ENCODE measurements at places on chromosomes 1 and 21. TPM values are rescaled to one million over a fixed set of nuclear protein-coding genes. Genes with fewer than 3 reads are reported as not detected.

DNA sequence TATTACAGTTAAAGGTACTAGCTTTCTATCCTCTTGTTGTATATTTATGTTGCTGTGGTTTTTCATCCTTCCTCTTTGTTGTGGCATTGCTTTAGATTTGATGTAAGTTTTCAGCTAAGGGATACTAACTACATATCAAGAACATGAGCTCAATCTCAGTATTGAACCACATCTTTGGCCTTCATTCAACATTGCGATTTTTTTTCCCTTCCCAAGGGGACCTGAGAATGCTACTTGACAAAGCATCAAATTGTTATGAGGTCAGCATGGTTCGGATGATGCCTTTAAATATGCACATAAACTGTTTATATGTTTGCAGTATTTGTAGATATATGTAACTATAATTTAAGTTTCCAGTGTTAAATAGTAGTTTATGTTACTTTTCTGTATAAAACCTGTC is 31.7 kb upstream of the GPR88 start:
- DNase-seq, result no peak

- no peak for DNase-seq
Observed at GRCh38 chr1:96346719-96347118, 374.9 kb upstream of the PTBP2 start.

- DNase-seq, result no peak
Observed at GRCh38 chr1:92310185-92310597, 11.3 kb downstream of the RPAP2 start.

DNA sequence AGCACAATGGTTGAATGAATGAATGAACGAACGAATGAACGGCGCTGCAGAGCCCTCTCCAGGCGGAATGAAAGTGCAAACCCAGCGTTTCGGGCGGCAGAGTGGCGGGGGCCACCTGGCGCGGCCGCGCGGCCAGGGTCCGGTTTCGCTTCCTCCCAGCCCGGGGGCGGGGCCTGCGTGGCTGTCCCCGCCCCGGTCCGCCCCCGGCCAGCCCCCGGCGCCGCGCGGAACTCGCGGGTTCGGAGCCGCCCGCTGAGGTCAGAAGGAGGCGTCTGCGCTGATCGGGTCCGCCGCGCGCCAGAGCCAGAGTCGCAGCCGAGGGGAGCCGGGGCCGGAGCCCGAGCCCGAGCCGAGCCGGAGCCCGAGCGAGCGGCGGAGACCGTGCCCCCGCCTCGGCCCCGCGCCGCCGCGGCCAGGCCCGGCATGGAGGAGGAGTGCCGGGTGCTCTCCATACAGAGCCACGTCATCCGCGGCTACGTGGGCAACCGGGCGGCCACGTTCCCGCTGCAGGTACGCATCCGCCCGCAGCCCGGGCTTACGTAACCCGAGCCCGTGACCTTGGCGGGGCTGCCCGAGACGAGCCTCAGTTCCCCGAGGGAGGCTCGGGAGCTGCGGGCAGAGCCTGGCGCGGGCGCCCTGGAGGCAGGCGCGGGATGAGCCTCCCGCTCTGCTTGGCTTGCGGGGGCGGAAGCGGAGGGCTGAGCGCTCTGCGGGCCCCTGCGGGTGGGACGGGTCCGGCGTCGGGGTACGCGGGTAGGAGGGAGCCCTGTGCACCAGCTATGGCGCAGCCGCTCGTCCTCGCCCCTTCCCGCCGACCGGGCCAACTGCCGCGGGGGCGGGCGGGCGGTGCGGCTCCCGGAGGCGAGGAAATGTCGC is at the start of gene PDXK:
PDXK (plus strand) TSS at position 258 of the 876 bp plus-strand sequence; CDS start at position 424, 166 bp downstream.
- no peak for DNase-seq

- DNase-seq, result no peak
Observed at GRCh38 chr1:174789399-174789798, 210.3 kb upstream of the CACYBP start.

DNA sequence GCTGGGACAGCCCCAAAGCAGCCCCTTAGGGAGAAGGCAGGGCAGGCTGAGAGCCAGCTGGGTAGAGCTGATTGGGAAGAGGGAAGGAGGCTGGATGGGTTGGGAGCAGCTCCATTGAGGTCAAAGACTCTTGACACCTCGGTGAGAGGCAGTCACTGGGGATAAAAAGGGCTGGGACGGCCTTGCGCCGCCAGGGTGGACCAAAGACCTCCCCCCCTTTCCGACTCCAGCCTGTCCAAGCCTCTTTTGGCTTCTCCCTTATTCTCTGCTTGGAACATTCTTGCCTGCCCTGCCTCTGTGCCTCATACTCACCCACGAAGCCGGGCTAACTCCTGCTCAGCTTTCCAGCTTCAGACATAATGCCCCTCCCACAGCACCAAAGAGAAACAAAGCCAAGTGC is 51.1 kb downstream of the LRRC38 start:
- DNase-seq, result no peak

DNA sequence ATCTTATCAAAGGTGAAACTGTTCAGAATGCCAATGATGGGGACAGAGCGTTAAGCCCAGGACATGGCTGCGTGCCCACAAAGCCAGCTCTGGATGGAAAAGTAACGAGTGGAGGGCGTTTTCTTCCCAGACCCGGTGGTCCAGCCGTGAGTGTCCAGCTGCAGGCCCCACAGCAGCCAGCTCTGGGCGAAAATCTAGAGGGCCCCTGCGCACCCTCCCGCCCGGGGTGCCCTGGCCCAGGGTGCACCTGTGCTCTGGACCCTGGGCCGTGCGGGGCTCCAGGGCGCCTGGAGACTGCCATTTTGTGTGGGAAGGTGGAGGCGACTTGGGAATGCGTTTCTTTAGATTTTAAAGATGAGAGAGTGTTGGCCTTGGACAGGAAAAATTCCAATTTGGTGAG is 58.8 kb downstream of the SKI start:
- no peak for DNase-seq

GRCh38 chr1:43648876-43649477 is 972 bp upstream of the KDM4A start:
- DNase-seq, result no peak

- DNase-seq, result no peak
Observed at GRCh38 chr1:39129514-39129913, 75.0 kb upstream of the MACF1 start.

- no peak for DNase-seq
Observed at GRCh38 chr1:152884085-152884484, 6.0 kb downstream of the SMCP start.

Gene LEFTY2
- polyA plus RNA-seq, result not detected

Gene PTGS2
- 117 TPM for polyA plus RNA-seq
